ENCODE measurements at places on chromosomes 13 and 19.

DNA sequence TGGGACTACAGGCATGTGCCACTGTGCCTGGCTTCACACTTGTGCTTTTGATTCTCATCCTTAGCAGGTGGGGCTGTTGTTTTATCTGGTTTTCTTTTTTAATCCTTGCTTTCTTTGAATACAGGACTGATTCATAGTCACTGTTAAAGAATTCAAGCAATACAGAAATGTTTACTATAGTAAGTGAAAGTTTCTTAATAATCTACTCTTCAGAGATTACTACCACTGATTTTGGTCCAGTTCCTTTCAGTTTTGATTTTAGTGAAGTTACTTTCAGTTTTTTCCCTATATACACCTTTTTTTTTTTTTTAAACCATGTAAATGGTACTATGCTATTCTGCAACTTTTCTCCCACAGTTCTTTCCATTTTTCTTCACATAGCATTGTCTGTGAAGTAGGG is 53.6 kb downstream of the GATAD2A start:
- DNase-seq = no peak

- no peak for DNase-seq
Measured at GRCh38 chr19:33902802-33903488, 106.3 kb downstream of the KCTD15 start.

- no peak for DNase-seq
Measured at GRCh38 chr19:30175987-30176386, 196.2 kb upstream of the ZNF536 start.

DNA sequence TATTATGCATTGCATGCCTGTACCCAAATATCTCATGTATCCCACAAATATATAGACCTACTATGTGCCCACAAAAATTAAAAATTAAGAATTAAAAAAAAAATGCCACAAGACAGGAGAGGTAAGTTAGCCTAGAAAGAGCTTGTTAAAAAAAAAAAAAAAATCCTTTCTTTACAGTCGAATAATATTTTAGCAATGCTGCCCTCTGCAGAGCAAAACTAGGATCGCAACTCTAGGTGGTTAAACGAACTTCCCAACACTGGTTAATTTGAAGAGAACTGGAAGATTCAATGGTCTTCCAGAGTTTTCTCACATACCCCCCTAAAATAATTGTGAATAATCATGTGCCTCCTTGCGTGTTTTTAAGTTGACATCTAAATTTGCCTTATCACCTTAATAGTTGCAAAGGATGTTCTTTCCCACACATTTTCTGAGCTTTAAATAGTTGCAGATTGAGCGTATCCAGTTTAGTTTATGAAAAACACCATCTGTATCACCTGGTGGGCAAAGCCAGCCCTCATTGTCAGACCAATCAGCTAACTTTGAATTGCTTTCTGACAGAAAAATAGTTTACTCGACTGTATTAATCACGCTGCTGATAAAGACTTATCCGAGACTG is 47.4 kb upstream of the RCBTB2 start:
- DNase-seq = peak; percentile 41

DNA sequence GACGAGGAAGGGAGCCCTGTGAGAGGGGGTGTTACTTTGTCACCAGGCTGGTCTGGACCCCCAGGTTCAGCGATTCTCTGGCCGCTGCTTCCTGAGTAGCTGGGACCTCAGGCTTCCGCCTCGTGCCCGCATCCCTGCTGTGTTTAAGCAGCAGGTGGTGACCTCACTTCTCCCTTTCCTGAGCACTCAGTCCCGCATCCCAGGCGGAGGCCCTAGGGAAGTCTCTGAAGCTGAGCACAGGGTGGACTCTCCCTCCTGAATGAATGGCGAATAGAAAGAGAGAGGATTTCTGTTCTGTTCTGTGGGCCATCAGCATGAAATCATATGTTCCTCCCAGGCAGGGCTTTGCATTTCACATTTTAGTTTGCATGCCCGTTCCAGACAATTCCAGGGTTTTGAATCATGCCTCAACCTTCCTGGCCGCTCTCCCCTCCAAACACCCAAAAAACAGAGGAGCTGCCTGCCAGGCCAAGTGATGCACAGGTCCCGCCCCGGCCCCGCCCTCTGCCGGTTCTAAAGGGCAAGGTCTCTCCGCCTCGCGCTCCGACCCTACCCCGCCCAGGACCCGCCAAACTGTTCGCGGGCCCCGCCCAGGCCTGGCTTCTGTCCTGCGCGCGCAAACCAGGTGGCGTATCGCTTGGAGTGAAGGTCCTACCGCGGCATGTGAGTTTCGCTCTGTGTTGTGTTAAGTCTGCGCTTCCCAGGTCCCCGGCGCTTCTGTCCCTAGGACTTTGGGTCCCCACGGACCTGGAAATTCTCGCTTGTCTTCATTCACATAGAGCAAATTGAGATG is 35.1 kb upstream of the ZNF808 start:
- DNase-seq = no peak

GRCh38 chr13:49821216-49822009 is 28.9 kb upstream of the KPNA3 start:
- no peak for DNase-seq

- DNase-seq = no peak
Measured at GRCh38 chr13:41520016-41520659, 62.8 kb downstream of the RGCC start.

GRCh38 chr13:27404680-27405079 is 19.7 kb upstream of the GTF3A start:
- DNase-seq = no peak

GRCh38 chr13:42113478-42113877 is 65.0 kb downstream of the DGKH start:
- no peak for DNase-seq

GRCh38 chr19:57941593-57941992 is 5.9 kb downstream of the ZNF256 start:
- DNase-seq = no peak

GRCh38 chr19:55591555-55591954 is 7.8 kb downstream of the FIZ1 start:
- no peak for DNase-seq

DNA sequence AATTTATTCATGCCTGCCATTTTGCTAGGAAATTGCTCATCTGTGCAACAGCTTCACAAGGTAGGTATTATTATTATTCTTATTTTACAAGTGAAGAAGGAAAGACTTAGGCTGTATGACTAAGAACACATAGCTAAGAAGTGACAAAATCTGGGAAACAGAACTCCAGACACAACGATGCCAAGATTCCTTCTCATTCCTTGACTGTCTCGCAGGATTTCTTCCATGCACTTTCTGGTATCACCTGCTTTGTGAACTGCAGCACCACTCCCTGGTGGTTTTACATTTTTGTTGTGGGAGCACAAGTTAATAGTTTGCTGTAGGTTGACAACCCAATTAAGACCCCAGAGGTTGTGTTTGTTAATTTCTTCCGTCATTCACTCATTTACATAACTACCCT is 188.5 kb downstream of the LACC1 start:
- DNase-seq = no peak

GRCh38 chr19:46856062-46857022 is 4.5 kb upstream of the ARHGAP35 start:
- DNase-seq = peak; percentile 93

DNA sequence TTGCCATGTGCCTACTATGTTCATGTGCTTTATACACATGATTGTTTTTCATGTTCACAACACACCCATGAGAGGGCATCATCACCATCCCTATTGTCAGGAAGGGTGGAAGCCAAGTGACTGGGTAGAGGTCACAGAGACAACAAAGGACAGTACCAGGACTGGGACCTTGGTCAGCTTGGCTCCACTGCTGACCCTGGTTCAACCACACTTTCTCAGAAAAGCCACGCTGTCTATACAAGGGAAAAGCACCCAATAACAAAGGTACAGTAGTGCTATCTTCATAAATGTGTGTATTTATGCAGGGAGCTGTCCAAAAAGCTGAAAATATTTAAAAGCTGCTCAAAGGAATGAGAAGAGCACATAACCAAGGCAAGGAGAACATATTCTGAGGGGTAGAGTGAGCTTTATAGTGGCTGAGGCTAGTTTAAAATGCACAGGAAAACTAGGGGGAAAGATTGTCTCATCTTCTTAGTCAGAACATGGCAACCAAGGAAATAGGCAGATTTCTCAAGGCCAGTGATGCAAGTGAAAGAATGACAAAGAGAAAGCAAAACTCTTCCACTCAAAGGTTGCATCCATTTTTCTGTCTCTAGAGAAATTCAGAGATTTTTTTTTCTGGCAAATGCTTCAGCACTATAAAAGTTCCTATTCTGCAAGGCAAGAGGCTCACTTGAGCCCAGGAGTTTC is 415.0 kb downstream of the FOXO1 start:
- DNase-seq = no peak

GRCh38 chr19:45793178-45793564 is 526 bp upstream of the DMWD start:
- DNase-seq = no peak

DNA sequence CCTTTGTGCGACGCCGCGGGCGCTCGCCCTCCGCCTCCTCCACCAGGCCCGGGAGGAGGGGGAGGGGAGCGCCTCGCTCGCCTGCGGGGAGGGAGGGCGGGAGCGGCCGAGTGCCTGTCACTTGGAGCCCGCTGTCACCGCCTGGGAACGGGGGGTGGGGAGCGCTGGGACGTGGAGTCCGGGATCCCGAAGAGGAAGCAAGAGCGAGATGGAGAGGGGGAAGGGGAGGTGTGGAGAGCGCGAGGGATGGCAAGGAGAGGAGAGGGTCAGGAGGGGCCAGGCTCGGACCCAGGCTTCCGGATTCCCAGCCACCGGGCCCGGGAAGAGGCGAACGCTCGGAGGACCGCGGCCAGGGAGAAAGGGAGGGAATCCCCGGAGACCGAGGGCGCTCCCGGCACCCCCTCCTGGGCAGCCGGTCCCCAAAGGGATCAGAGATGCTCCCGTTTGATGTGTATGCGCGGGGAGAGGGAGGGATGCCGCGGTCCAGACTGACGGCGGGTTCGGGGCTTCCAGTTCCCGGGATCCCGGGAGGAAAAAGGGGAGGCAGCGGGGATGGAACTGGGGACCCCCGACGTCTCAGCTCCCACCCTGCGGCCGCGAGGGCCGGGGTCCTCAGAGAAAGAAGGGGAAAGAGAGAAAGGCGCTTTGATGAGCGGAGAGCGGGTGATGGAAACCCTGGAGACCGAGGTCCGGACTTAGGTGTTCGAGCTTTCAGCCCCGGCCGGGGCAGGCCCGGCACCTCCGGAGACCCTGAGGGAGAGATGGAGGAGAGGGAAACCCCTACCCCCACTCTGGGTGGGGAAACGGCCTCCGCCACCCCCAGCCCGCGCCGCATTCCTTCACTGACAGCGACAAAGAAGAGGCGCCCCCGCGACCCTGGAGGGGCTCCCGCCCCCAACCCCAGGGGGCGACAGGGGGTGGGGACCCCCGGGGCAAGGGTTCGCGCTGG is 4.7 kb upstream of the DPF1 start:
- DNase-seq = no peak

- no peak for DNase-seq
Measured at GRCh38 chr19:40322951-40323615, 25.1 kb downstream of the C19orf47 start.

- no peak for DNase-seq
Measured at GRCh38 chr19:10642473-10643171, 11.5 kb upstream of the ILF3 start.

DNA sequence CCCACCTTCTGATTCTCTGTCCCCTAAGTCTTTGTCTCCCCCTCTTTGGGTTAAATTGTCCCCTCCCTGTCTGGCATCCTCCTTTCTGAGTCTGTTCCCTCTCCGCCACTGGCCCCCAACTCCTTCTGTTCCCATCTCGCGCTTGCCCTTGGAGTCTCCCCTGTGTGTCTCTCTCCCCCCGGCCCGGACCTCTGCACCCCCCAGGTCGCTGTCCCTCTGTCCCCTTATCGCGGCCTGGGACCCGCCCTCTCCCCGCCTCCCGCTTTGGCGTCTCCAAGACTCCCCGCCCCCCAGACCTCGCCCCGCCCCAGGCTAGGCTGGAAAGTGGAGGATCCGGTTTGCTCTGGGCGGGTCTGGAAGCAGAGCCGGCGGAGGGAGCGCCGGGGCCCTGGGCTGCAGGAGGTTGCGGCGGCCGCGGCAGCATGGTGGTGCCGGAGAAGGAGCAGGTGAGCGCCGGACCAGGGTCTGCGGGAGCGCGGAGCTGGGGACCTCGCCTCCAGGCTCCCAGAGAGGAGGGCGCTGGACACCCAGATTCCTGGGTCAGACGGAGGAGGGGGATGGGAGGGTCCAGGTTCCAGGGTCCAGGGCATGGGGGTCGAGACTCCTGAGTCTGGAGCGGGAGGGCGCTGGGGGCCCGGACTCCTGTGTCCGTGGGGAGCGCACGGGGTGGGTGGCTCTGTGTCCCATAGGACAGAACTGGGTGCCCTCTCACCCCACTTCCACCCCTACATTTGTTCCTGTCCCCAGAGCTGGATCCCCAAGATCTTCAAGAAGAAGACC is at the start of gene TRPM4:
Gene TRPM4 (plus strand): TSS at position 348 of the 780 bp plus-strand sequence. CDS start 75 bp downstream, at position 423.
- DNase-seq = peak; percentile 58

- DNase-seq = no peak
Measured at GRCh38 chr13:110240352-110240751, 66.6 kb downstream of the COL4A1 start.

DNA sequence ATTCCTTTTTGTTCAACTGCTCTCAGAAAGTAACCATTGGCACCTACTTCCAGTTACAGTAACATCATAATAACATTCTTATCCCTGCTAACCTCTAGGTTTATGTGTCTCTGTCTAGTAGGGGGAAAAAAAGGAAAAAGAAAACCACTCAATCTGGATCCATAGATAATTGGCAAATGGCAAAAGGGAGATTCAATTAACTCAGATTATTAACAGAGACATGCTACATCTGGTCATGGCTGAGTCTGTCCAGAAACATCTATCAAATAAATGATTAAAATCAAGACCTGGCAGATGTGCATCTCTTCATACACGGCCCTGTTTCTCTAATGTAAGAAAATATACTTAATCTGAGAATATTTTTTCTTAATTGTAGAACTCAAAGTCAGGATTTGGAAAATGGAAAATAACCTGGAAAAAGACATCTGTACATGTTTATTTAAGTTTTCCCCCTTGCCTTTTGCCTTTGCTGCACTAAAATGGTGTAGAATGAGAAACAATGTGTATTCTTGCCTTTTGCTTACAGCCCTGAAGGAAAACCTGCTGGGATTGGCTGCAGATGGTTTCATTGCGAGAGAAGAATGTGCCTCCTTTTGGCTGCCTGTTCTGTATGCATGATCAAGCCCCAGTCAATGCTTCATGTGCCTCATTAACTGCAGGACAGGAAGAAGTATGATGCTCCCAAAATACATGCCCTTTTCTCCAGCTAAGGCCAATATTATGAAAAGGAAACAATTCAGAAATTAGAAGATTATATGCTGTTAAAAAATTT is 921.6 kb upstream of the PCDH20 start:
- no peak for DNase-seq

GRCh38 chr19:30681162-30682100 is 309.2 kb downstream of the ZNF536 start:
- DNase-seq = no peak

GRCh38 chr19:46413262-46414031 is at the start of gene CCDC8:
Gene CCDC8 (minus strand): TSS chr19:46413564. CDS start chr19:46412810, 754 bp downstream.
- DNase-seq = no peak

GRCh38 chr13:40993987-40994386 is 25.1 kb downstream of the ELF1 start:
- DNase-seq = no peak

All from stimulated activated CD4-positive, alpha-beta T cell treated with anti-CD3 and anti-CD28 coated beads, Interleukin-1b, Interleukin-23, amount 100 ng/mL, for 48 hours (primary cell).